Activated CD8-positive, alpha-beta T cell treated with anti-CD3 and anti-CD28 coated beads, Interleukin-2, amount 10 ng/mL, durations not matched to agents 7 days and 5 days (primary cell): ENCODE measurements at places on chromosomes 13 and 19. TPM values are rescaled to one million over a fixed set of nuclear protein-coding genes. Genes with fewer than 3 reads are reported as not detected.

- peaks cover 5% of the 10 kb centered on the region for H3K27me3 ChIP-seq
- no peak for DNase-seq
- no peak overlapping the region for H3K27ac ChIP-seq
- H3K4me3 ChIP-seq: no peak overlapping the region
Observed at GRCh38 chr13:97411984-97412383, 22.0 kb upstream of the RAP2A start.

GRCh38 chr19:43777163-43777695 lies 3.5 kb downstream of the KCNN4 start:
- H3K4me1 ChIP-seq: peaks cover 55% of the 10 kb centered on the region
- DNase-seq: peak; percentile 37
- H3K27me3 ChIP-seq: no peaks in the 10 kb centered on the region
- H3K4me3 ChIP-seq: peak overlapping the region; percentile 61
- peaks cover 29% of the 10 kb centered on the region for H3K36me3 ChIP-seq
- H3K27ac ChIP-seq: peak overlapping the region; percentile 91

DNA sequence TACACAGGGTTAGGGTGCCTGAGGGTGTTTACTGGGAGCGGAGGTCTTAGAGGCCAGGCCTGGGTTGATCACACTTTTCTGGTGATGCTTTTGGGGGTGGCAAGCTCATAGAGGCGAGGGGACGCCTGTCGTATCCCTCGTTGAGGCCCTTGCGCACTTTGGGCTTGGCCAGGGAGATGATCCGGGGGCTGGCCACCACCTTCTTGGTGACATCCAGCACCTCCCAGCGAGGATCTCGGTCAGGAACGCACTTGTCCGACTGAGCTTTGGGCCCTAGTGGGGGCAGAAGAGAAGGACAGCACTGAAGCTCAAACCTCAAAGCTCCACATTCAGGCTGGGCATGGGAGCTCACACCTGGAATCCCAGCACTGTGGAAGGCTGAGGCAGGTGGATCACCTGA lies 17.6 kb upstream of the MIER2 start:
- H3K27ac ChIP-seq: no peak overlapping the region
- DNase-seq: no peak
- H3K4me1 ChIP-seq: no peaks in the 10 kb centered on the region
- H3K36me3 ChIP-seq: no peaks in the 10 kb centered on the region
- H3K27me3 ChIP-seq: no peaks in the 10 kb centered on the region
- H3K4me3 ChIP-seq: no peak overlapping the region

DNA sequence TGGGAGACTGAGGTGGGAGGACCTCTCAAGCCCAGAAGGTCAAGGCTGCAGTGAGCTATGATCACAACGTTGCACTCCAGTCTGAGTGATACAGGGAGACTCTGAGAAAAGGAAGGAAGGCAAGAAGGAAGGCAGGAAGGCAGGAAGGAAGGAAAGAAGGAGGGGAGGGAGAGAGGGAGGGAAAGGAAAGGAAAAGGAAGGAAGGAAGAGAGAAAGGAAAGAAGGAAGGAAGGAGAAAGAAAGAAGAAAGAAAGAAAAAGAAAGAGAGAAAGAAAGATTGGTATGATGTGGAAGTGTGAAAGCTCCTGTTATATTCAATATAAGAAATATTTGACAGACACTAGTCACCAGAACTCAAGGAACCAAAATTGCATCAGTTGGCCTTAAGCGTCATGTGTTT lies 32.5 kb upstream of the CEBPG start:
- H3K27ac ChIP-seq: no peak overlapping the region
- peaks cover 40% of the 10 kb centered on the region for H3K27me3 ChIP-seq
- no peak overlapping the region for H3K4me3 ChIP-seq

DNA sequence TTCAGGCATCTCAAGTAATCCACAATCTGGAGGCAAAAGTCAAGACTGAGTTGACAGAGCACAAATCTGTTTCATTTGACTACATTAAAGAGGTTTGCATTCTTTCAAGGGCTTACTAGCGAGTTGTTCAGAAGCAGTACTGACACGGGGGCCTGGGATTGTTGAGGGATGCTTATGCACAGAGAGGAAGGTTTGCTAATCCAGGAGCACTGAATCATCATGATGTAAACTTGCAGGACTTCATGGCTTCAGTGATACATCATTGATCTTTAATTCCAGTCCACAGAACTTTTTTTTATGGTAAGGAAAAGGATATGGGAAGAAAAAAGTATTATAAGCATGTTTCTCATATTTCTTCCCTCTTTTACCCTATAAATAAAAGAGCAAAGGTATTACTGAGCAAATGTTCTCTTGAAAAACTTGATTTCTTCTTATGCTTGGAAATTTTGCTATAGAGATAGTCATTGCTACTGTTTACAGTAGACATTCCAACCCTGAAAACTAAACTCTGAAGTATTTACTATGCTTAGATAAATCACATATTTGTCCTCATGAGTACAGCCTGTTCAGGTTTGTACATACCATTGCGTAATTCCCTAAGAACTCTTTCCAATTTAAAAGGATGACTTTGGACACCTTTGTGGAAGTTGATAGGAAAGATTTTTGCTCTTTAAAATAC lies 65.8 kb upstream of the KPNA3 start:
- no peak overlapping the region for H3K27ac ChIP-seq
- no peaks in the 10 kb centered on the region for H3K36me3 ChIP-seq
- H3K4me3 ChIP-seq: no peak overlapping the region
- no peaks in the 10 kb centered on the region for H3K27me3 ChIP-seq

DNA sequence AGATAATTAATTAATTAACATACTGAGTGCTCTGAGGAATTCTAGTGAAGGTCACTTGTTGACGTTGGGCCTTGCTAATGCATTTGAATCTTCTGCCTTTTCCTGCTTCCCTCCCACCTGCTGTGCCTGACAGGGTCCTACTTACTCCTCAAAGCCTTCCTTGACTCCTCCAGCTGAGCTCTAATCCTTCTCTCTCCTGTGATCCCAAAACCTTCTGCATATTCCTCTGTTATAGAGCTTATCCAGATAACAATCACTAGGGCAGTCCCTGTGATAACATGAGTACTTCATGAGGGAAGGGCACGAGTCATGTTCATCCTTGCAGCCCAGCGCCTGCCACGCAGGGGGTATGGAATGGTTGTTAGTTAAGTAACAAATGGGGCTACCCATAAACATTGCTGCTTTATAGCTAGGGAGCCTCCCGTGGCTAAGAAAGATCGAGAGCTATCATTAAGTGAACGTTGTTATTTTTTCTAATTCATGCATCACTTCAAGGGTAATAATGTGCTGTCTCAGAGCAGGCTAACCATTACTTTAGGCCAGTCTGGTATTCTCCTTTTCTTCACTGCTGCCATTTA lies 19.1 kb upstream of the SPATA13 start:
- no peak for DNase-seq
- no peak overlapping the region for H3K4me3 ChIP-seq
- no peak overlapping the region for H3K27ac ChIP-seq

GRCh38 chr13:83281654-83282053 lies 600.6 kb downstream of the SLITRK1 start:
- DNase-seq: no peak
- H3K4me1 ChIP-seq: no peaks in the 10 kb centered on the region
- H3K4me3 ChIP-seq: no peak overlapping the region
- H3K27ac ChIP-seq: no peak overlapping the region

- H3K4me3 ChIP-seq: peak overlapping the region; percentile 86
- peak; percentile 89 for DNase-seq
- peaks cover 40% of the 10 kb centered on the region for H3K4me1 ChIP-seq
- peak overlapping the region; percentile 90 for H3K27ac ChIP-seq
- no peaks in the 10 kb centered on the region for H3K27me3 ChIP-seq
Observed at GRCh38 chr19:58575183-58576041, 2.3 kb upstream of the MZF1 start.

GRCh38 chr13:26867451-26868091 lies 107.0 kb upstream of the GPR12 start:
- H3K27ac ChIP-seq: no peak overlapping the region
- H3K4me3 ChIP-seq: no peak overlapping the region

- H3K36me3 ChIP-seq: no peaks in the 10 kb centered on the region
- no peak overlapping the region for H3K27ac ChIP-seq
- H3K4me1 ChIP-seq: peaks cover 4% of the 10 kb centered on the region
- peaks cover 2% of the 10 kb centered on the region for H3K27me3 ChIP-seq
Observed at GRCh38 chr13:44331446-44331845, 42.2 kb upstream of the SERP2 start.

- peak; percentile 59 for DNase-seq
- no peak overlapping the region for H3K27ac ChIP-seq
- peaks cover 7% of the 10 kb centered on the region for H3K27me3 ChIP-seq
Observed at GRCh38 chr19:2391118-2391725, 31.2 kb downstream of the TMPRSS9 start.

DNA sequence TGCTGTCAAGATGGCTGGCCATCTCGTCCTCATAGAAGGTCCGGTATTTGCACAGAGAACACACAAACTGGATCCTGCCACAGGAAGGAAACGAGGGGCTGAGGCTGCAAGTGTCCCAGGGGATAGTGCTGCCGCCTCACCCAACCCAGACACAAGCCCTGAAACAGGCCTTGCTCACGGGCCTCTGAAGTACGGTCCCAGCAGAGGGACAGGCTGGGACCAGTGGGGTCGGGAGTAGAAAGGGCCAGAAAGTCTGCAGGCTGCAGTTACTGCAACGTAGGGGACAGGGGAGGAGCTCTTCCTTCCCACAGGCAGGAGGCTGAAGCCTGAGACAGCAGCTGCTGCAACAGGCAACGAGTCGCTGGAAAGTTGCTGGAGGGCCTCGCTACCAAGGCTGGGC lies 18.2 kb upstream of the AKAP8 start:
- no peak overlapping the region for H3K4me3 ChIP-seq
- peaks cover 2% of the 10 kb centered on the region for H3K4me1 ChIP-seq
- H3K36me3 ChIP-seq: peaks cover 57% of the 10 kb centered on the region
- DNase-seq: no peak

The ZNF610 gene
- total RNA-seq: 1.5 TPM

The NUDT19 gene
- total RNA-seq: 12.9 TPM

The PGPEP1 gene
- total RNA-seq: 30.1 TPM

The TNNT1 gene
- not detected for total RNA-seq

The CPB2 gene
- not detected for total RNA-seq

The TLE6 gene
- total RNA-seq: 2.7 TPM

The JOSD2 gene
- total RNA-seq: 51.3 TPM

The KLF2 gene
- 96.0 TPM for total RNA-seq
